ENCODE measurements at places on chromosomes 1 and 21. TPM values are rescaled to one million over a fixed set of nuclear protein-coding genes. Genes with fewer than 3 reads are reported as not detected.

The HTR6 gene
- 0.19 TPM for total RNA-seq

The GPATCH3 gene
- 9.2 TPM for total RNA-seq

The KCNJ10 gene
- not detected for total RNA-seq

DNA sequence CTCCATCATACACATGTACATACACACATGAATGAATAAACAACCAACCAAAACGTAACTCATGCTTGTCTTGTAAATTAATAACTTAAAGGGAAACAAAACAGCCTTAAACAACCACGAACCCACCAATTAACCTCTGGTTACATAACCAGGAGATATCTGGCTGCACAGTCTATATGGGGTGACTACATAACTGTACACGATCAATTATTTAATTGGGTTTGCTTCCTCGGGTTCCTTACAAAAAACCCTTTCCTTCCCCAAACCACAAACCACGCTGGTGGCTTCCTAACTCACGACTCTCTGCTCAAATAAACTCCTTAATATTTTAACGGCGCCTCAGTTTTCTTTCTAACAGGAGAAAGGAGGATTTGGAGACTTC lies 744 bp downstream of the ZNF670 start:
- H3K36me3 ChIP-seq, result peaks cover 20% of the 10 kb centered on the region
- no peaks in the 10 kb centered on the region for H3K27me3 ChIP-seq
- peaks cover 24% of the 10 kb centered on the region for H3K4me1 ChIP-seq
- no peak overlapping the region for H3K27ac ChIP-seq
- DNase-seq, result no peak

- H3K36me3 ChIP-seq, result peaks cover 10% of the 10 kb centered on the region
- no peak for DNase-seq
- H3K4me3 ChIP-seq, result no peak overlapping the region
- no peaks in the 10 kb centered on the region for H3K4me1 ChIP-seq
- H3K27me3 ChIP-seq, result no peaks in the 10 kb centered on the region
Observed at GRCh38 chr1:182823220-182823619, 15.9 kb upstream of the DHX9 start.

- H3K4me3 ChIP-seq, result no peak overlapping the region
- H3K27me3 ChIP-seq, result peaks cover 4% of the 10 kb centered on the region
- H3K36me3 ChIP-seq, result no peaks in the 10 kb centered on the region
- no peak for DNase-seq
- no peak overlapping the region for H3K27ac ChIP-seq
Observed at GRCh38 chr1:244603498-244603897, 49.4 kb upstream of the DESI2 start.

GRCh38 chr1:237309595-237310118 lies 267.7 kb downstream of the RYR2 start:
- H3K4me1 ChIP-seq, result no peaks in the 10 kb centered on the region
- DNase-seq, result no peak
- no peak overlapping the region for H3K27ac ChIP-seq
- no peak overlapping the region for H3K4me3 ChIP-seq
- H3K27me3 ChIP-seq, result no peaks in the 10 kb centered on the region

- no peak overlapping the region for H3K27ac ChIP-seq
- H3K27me3 ChIP-seq, result no peaks in the 10 kb centered on the region
- H3K4me3 ChIP-seq, result no peak overlapping the region
- DNase-seq, result no peak
Observed at GRCh38 chr1:64881281-64881680, 85.1 kb downstream of the JAK1 start.

- DNase-seq, result no peak
- peaks cover 16% of the 10 kb centered on the region for H3K36me3 ChIP-seq
- no peak overlapping the region for H3K27ac ChIP-seq
- H3K4me1 ChIP-seq, result peaks cover 8% of the 10 kb centered on the region
- no peak overlapping the region for H3K4me3 ChIP-seq
Observed at GRCh38 chr1:91781371-91781825, 104.6 kb downstream of the TGFBR3 start.

DNA sequence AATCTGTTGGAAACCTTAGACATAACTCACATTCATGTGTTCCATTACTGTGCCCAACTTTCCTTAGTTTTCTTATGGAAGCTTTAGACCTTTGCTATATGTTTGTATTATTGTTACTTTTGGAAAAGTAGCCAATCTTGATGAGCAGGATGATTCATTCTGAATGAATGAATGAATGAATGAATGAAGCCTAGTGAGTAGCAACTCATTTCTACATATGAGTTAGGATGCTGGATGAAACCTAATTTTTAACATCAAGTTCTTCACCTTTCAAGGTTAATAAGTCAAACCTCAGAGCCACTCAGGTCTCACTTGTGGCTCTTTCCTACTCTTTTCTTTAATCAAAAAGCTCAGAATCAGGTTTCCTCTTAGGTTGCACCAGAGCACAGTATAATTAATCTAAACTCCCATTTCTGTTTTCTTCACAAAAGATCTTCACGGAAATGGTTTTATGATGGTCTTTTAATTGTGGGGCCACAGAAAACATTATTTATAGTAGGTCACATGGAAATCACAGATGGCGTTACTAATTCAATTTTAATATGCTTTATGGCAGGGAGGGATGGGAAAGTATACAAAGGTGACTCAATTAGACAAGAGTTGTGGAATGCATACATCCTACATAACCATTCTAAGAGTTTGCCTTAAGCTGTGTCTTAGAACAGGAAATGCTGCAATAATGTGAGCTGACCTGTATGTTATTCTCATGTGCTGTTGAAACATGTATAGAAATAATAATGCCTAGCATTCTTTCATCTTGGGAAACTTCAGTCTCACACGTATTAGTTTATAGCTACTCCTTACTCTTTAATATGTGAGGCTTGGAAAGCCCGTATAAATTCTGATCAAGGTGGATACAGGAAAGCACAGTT lies 4.5 kb upstream of the DDX59 start:
- DNase-seq, result no peak
- H3K4me1 ChIP-seq, result peaks cover 19% of the 10 kb centered on the region
- no peak overlapping the region for H3K4me3 ChIP-seq
- H3K27me3 ChIP-seq, result no peaks in the 10 kb centered on the region
- H3K36me3 ChIP-seq, result no peaks in the 10 kb centered on the region
- H3K27ac ChIP-seq, result peak overlapping the region; percentile 43

DNA sequence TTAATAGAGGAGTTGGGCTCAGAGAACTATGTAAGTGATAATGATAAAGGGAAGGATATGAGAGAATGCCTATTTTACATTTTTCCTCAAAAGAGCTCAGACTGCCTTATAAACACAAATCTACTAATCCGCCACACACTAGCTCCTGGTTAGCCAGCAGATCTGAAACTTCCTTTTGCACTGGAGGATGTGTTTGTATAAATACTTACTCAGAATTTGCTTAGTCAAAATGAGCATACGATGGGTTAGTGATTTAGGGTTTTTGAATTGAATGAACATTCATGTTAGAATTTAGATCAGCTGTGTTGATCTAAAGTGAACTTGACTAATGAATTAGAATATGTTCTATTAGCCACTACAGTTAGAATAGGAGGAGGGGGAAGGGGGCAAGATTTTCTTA lies 9.1 kb upstream of the IER5 start:
- no peak overlapping the region for H3K27ac ChIP-seq
- H3K4me1 ChIP-seq, result peaks cover 20% of the 10 kb centered on the region
- peaks cover 19% of the 10 kb centered on the region for H3K27me3 ChIP-seq
- H3K36me3 ChIP-seq, result no peaks in the 10 kb centered on the region

DNA sequence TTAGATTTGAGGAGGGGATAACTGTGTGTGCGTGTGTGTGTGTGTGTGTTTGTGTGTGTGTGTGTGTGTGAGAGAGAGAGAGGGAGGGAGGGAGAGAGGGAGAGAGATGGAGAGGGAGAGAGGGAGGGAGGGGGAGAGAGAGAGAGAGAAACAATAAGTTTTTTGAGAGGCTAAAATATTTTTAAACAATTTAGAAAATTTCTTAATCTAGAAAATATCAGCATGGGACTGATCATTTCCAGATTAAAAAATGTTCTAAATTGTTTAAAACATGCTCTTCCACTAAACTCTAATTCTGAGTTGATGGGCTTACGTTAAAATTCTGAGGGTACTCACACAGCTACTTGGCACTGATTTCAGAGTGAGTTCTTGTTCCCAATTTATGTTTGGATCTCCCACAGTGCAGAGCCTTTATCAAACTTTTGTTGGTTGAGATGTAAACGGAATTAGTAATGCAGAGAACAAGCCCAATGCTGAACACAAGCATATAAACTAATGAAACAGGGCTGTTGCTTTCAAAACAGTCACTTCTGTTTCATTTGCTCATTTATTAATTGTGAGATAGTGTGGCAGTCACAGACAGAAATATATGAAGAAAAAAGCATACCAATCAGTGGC lies 73.4 kb upstream of the RGS2 start:
- no peak overlapping the region for H3K27ac ChIP-seq
- no peaks in the 10 kb centered on the region for H3K36me3 ChIP-seq
- H3K27me3 ChIP-seq, result peaks cover 2% of the 10 kb centered on the region
- no peaks in the 10 kb centered on the region for H3K4me1 ChIP-seq
- DNase-seq, result no peak

DNA sequence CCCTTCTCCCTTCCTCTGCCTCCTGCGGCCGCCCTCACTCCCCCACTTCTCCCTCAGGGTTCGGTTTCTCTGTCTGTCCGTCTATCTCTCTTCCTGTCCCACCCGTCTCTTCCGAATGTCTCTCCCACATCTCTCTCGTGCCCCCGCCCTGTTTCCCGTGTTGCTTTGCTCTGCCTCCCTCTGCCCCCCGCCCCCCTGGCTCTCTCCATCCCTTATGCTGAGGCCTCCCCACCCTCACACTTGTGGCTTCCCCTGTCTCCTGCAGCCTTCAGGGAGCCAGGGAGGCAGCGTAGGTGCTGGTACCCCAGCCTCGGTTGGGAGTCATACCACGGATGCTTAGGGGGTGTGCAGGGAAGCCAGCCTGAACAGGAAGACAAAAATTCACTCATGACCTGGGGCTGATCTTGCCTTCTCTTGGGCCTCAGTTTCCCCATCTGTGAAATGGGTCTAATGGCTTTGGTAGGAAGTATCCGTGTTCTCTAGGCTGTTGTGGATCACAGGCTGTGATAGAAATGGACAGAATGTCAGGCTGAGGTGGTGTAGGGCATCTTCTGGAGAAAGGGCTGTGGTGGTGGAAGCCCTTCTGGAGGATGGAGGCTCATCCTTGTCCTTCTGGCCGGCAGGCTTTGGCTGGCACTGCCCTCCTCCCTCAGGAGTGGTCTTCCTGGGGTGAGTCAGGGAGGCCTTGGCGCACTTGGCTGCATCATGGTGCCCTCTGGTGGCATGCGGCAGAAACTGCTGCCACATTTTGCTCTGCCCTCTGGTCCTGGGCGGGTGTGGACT lies 55.5 kb downstream of the FOXO6 start:
- no peaks in the 10 kb centered on the region for H3K4me1 ChIP-seq
- no peak overlapping the region for H3K27ac ChIP-seq
- H3K36me3 ChIP-seq, result no peaks in the 10 kb centered on the region
- H3K4me3 ChIP-seq, result no peak overlapping the region

GRCh38 chr1:11245904-11246719 lies 16.2 kb downstream of the MTOR start:
- peaks cover 17% of the 10 kb centered on the region for H3K4me1 ChIP-seq
- H3K4me3 ChIP-seq, result no peak overlapping the region
- no peaks in the 10 kb centered on the region for H3K27me3 ChIP-seq
- H3K27ac ChIP-seq, result peak overlapping the region; percentile 19

GRCh38 chr1:113118266-113118665 lies 45.3 kb downstream of the LRIG2 start:
- H3K4me3 ChIP-seq, result no peak overlapping the region
- H3K36me3 ChIP-seq, result peaks cover 42% of the 10 kb centered on the region
- H3K27ac ChIP-seq, result no peak overlapping the region

GRCh38 chr1:5938101-5938646 lies 54.1 kb downstream of the NPHP4 start:
- H3K27me3 ChIP-seq, result no peaks in the 10 kb centered on the region
- no peak overlapping the region for H3K27ac ChIP-seq
- DNase-seq, result no peak
- H3K4me3 ChIP-seq, result no peak overlapping the region

GRCh38 chr1:159958719-159959380 lies 4.8 kb upstream of the SLAMF9 start:
- peaks cover 11% of the 10 kb centered on the region for H3K4me1 ChIP-seq
- no peak overlapping the region for H3K4me3 ChIP-seq
- no peak overlapping the region for H3K27ac ChIP-seq
- peak; percentile 24 for DNase-seq
- no peaks in the 10 kb centered on the region for H3K36me3 ChIP-seq
